CD4-positive, alpha-beta T cell treated with Interleukin-21 for 1 hour (primary cell): ENCODE measurements at places on chromosomes 16 and 17.

DNA sequence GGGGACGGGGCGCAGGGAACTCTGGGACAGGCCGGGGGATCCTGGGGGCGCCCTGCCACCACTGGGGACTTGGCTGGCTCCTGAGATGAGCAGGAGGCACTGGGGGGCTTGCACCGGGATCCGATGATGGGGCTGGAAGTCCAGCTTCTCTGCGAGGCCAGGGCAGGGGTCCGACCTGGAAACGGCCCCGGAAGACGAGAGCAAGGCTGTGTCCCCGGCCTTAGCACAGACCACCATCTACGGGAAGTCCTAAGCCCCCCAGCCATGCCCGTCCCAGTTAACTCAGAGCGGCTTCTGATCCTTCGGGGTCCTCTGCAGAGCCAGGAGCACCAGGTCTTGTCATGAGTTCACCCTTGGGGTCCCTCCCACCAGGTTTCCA lies 573 bp downstream of the CDT1 start:
- DNase-seq: no peak

DNA sequence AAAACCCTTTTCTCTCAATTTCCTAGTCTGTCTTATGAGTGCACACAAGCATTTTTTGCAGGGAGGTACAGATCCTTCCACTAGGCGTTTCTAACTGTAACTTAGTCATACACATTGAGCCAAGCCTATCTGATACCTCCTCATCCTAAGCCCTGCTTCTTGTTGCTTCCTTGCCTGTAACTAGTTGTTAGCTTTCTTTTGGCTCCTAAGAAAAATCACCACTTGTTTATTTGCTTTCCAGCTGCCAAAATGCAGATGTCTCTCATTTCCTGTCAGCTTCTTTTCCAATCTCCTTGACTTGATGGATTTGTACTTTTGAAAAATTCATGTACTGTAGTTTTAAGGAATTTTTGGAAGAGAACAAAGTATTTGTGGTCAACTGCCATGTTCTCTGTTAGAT lies 73.7 kb downstream of the TNRC6C start:
- DNase-seq: no peak

DNA sequence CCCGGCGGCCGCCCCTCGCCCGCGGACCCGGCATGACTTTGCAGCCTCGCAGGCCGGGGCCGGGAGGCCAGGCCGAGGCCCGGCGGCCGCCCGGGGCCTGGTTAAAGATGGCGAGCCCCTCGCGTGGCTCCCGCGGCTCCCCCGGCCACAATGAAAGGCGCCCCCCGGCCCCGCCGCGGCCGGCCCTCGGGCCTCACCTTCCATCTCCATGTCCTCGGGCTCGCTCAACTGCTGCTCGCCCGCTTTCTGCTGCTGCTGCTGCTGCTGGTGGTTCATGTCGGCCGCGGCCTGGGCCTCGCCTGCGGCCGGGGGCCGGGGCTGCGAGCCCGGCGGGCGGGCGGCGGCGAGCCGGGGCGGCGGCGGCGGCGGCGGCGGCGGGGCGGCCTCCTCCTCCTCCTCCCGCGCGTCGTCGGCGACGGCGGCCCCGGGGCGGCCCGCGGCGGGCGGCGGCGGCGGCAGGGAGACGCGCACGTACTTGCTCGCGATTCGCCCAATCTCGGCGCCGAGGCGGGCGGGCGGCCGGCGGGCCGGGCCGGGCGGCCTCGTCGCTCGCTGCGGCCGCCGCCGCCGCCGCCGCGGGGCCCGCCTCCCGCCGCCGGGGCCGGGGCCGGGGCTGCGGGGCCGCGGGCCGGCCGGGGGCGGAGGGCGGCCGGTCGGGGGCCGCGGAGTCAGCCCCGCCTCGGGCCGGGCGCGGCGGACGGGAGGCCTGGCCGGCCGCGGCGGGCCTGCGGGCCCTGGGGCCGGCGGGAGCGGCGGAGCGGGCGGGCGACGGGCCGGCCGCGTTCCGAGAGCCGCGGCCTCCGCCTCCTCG lies 491 bp downstream of the USP7 start:
- no peak for DNase-seq

DNA sequence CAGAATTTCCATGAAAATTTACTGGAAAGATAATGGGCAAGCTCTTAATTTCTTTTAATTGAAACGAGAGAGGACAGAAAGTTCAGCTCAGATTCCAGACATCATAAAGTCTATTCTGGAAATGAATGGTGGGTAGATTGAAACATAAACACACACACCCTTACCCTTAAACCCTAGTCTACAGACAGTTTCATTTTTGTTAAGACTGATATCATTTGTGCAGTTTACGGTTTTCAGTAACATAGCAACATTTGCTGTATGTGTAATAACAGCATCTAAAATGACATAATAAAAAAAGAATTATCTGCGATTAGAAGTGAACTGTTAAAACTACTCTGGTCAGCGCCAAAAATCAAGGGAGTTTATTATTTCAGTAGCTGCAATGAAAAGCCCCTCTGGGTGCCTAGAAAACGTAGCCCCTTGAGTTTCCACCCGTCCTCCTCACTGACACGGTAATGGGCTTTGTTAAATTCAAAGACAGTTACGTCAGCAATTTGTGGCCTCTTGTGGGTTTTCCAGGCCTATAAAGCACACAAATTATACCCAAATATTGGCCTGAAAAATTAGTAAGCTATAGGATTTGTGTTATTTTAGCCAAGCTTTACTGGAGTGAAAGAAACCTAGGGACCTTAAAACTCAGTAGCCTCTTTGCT lies 520.6 kb upstream of the SOX9 start:
- no peak for DNase-seq

DNA sequence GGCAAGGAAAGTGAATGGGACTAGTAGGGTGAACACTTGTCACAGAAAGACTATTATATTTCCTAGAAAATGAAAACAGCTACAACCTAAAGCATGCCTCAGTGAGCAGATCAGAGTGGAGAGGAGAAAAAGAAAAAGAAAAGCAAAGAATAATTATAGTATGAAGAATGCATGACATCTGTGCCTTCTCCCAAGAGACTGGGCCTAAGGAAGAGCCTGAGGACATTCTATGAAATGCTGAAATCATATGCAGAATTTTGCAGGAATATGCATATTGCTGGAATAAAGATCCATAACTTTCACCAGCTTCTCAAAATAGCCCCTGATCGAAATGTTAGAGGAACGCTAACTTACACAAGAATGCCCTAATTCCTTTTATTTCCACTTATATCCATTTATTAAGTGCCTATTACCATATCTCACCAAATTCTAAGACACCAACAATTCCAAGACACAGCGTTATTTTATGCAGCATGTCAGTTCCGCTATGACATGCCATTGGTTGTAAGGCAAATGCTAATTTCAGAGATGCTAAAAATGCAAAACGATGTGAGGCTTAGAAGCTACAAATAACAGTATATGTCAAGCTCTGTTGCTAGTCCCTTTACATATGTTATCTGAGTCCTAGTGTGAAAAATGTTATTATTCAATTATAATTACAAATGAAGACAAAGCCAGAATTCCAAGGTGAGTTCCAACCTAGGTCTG lies 171.0 kb downstream of the SLC39A11 start:
- DNase-seq: no peak
